ENCODE measurements at places on chromosomes 7 and 10. TPM values are rescaled to one million over a fixed set of nuclear protein-coding genes. Genes with fewer than 3 reads are reported as not detected.

- DNase-seq, result no peak
Observed at GRCh38 chr10:122998934-122999333, 9.7 kb downstream of the IKZF5 start.

- no peak for DNase-seq
Observed at GRCh38 chr7:133606991-133607390, 354.1 kb downstream of the EXOC4 start.

- DNase-seq, result no peak
Observed at GRCh38 chr10:104688251-104689042, 47.4 kb downstream of the SORCS3 start.

- no peak for DNase-seq
Observed at GRCh38 chr7:51090411-51090810, 226.2 kb downstream of the COBL start.

DNA sequence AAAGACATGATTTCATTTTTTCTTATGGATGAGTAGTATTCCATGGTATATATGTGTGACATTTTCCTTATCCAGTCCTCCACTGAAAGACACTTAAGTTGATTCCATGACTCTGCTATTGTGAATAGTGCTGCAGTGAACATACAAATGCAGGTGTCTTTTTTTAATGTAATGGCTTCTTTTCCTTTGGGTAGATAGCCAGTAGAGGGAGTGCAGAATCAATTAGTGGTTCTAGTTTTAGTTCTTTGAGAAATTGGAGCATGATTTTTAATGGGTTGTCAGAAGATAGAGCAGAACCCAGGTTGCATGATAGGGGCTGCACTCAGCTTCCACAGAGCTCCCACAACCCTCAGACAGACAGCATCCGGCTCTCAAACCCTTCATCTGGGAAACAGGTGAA is 152.9 kb upstream of the PLXDC2 start:
- no peak for DNase-seq

DNA sequence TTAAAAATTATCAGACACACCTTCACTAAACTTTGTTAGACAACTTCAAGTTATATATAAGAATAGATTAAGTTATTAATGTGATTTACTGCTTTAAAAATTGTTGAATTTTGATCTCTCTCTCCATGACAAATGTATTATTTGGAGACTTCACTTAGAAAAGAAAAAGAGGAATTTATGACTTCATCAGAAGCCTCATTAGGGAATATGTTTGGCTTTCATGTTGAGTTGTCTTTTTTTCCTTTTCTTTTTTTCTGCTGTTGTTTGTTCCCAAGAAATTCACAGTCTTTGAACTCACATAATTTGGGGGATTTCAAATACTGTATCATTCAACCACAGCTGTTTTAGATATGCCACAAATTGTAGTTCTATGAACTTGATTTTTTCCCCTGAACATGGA is 149.5 kb downstream of the PPP1R9A start:
- DNase-seq, result no peak

AMPH gene
- total RNA-seq, result not detected

RAMP3 gene
- total RNA-seq, result not detected

BHLHA15 gene
- total RNA-seq, result not detected
